Cortex of kidney (tissue), 1 donor: ENCODE measurements at places on chromosomes 16 and 17.

- DNase-seq = no peak
These were observed 44.6 kb upstream of the ADCY9 start for GRCh38 chr16:4160658-4161430.

- no peak for DNase-seq
These were observed 73.3 kb downstream of the ABCC1 start for GRCh38 chr16:16022683-16023064.

DNA sequence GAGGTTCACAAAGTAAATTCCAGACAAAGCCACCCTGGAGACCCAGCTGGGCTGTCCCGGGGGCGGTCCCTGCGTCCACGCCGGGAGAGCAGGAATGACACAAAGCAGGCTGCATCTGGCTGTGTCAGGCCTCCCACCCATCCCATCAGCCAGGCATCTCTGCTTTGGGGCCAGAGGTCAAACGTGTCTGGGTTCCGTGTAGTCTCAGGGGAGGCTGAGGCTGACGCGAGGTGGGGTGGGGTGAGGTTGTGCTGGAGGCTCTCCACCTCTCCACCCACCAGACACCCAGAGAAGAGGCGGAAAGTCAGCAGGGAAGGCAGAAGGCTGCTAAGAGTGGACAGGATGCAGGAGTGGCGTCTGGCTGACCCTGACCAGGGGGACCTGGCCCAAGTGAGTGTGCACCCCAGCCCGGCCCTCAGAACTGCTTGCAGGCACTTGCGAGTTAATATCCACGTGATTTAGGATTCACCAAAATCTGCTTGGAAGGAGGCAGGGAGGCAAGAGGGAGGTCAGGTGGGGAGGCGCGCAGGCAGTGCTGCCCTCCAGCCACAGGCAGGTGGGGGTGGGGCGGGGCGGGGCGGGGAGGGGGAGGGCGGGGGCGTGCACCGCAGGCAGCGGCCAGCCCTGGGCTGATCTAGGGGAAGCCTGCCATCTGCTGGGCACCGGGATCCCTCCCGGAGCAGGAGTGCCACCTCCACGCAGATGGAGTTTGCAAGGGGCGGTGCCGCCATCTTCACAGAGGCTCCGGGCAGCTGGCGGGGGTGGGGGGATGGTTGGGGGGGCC lies 44.3 kb downstream of the TBC1D16 start:
- DNase-seq = no peak

DNA sequence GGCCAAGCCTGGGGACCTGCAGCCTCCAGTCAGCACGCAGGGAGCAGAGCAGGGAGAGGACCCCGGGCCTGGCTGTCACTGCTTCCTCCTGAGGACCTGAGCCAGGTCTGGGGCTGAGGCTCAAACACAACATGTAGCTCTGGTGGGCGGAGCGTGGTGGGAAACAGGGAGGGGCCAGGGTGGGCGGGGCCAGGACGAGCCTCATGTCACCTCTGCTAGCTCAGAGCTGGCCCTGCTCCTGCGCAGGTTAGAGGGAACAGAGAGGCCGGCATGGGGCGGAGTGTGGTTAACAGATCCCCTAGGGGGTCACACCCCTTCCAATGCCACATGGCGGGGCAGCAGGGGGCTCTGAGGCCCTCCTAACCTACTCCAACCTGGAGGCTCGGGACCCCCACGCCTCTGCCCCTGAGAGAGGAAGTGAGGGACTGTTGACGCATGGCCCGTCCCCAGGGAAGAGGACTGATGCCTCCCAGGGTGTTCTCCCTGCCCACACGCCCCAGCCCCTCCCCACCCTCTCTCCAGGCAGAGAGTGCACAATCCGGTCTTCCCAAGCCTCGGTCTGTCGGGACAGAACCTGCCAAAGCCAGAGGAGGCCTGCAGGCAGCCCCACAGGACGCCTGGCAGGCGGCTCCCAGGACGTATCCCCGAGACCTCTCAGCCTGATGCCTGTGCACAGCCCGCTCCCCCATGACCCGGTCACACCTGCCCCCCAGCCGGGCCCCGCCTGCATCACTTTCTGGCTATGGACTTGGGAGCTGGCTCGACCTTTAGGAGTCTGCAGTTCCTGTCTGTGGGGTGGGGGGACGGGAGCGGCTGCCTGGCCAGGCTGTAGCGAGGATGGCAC lies 15.2 kb downstream of the PIEZO1 start:
- DNase-seq = no peak

GRCh38 chr16:27258241-27258734 lies 10.3 kb downstream of the NSMCE1 start:
- DNase-seq = no peak

- no peak for DNase-seq
These were observed 477.9 kb upstream of the CA10 start for GRCh38 chr17:52636443-52636842.

GRCh38 chr16:3654249-3654991 lies at the start of gene DNASE1:
Gene DNASE1, plus strand, starts transcription at chr16:3654691. Its CDS starts 683 bp downstream, at chr16:3655374.
- DNase-seq = no peak

DNA sequence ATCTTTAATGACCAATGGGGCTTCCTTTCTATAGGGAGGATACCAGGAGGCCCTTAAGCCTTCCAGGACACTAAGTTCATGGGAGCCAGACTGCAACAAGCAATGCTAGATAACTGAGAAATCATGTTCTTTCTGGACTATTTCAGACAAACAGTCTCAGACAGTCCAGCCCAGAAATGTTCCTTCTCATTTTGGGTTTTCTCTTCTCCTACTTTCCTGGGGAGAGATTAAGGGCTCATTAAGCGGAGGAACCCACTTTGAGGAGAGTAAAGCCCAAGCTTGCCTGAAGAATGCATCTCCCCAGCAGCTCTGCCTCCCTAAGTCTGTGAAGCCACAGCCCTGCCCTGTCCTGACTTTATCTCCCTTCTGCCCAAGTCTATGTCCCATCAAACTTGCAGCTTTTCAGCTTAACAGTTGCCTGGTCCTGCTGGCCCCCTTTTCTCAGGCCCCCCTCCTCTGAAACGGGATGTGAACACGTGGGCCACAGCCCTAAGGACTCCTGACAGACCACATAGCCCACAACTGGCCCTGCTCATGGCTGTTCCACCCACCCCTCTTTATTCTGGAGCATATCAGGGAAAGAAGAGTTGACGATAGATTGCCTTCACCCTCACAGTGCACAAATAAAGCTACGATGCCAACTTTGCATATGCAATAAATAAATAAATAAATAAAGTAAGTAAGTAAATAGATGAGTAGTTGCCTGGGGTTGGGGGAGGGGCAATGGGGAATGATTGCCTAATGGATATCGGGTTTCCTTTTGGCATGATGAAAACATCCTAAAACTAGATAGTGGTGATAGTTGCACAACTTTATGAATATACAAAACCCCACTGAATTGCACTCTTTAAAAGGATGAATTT lies 111.0 kb downstream of the N4BP1 start:
- no peak for DNase-seq

GRCh38 chr17:46205975-46206374 lies 12.7 kb upstream of the KANSL1 start:
- no peak for DNase-seq

DNA sequence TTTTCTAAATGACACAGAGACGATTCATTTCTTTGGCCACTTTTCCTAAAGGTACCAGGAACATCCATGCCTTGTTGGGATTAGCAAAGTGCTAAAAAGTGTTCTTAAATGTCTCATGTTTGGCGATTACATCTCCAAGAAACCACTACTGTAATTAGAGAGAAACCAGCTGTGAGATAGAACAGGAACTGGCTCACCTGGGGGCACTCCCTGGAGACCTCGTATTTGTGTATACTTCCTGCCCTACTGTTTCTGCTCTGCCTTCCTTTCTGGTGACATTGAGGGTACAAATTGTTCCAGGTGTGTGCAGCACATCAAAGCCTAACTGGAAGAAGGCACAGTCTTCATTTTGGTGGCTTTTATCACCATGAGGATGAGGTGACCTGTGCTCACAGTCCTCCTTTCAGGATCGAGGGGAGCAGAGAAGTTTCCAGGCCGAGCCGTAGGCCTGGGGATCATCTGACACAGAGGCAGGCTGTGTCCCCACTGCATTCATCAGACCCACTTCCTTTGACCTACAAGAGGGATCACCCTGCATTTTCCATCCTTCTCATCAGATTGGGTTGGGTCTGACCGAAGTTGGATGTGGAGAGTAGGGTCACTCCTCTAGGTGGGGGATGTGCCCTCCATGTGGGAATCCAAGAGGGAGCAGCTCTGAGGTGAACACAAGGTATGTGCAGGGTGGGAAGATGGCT lies 23.7 kb downstream of the CCL4 start:
- DNase-seq = no peak

GRCh38 chr17:19380481-19381301 lies 2.4 kb downstream of the MAPK7 start:
- DNase-seq = no peak

- no peak for DNase-seq
These were observed 41.4 kb upstream of the PIRT start for GRCh38 chr17:10879190-10879836.

- DNase-seq = no peak
These were observed 17.2 kb upstream of the METRNL start for GRCh38 chr17:83062011-83062817.

- no peak for DNase-seq
These were observed 88.0 kb downstream of the STXBP4 start for GRCh38 chr17:55056526-55056925.

DNA sequence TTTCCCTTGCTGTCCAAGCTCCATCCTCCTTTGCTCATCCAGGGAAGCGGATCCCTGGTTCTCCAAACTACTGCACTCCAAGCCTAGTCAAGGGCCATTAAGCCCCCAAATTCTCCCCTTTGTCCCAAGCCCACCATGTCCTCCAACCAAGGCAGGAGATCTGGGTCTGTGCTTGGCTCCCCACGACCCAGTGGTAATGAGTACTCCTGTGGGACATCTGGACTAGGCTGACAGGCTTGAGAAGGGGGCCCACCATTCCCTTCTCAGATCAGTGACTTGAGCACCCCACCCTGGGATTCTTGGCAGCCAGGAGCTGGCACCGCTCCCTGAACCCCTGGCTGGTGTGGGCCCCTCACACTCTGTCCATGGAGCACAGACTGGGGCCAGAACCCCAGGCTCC lies 17.1 kb downstream of the OSBPL7 start:
- no peak for DNase-seq

GRCh38 chr17:42174126-42174783 lies 6.7 kb downstream of the KCNH4 start:
- no peak for DNase-seq

DNA sequence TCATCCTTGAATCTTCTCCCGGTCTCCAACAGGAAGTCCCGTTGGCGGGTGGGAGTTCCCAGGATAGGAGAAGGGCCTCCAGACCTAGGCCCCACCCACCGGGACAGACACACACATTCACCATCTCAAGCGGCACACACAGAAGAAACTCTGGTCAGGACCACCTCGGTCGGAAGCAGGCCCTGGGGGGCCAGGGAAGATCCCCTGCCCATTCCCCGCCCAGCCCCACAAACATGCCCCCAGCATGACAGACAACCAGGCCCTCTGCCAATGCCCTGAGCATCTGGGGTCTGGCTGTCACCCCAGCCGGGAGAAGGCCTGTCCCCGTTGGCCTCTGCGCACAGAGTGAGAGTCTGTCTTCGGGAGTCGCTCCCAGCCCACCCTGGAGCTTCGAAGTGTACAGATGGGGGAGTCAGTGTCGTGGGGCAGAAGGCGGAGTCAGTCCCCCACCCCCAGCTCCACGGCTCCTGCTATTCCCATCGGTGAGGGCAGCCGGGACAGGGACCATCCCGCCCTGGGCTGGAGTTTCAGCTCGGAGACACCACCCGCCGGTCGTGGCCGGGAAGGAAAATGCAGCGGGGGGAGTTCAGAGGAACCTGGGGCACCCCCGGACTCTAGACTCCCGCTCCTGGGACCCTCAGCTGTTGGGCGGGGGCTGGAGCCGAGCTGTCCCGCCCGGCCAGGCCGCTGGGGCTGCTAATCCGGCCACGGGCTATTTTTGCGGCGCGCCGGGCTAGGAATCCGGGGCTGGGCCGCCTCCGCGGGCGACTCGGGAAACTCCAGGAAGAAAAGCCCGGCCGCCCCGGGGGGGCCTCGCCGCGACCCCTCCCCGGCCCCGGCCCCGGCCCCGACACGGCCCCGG lies 660 bp downstream of the RHBDF1 start:
- DNase-seq = no peak

DNA sequence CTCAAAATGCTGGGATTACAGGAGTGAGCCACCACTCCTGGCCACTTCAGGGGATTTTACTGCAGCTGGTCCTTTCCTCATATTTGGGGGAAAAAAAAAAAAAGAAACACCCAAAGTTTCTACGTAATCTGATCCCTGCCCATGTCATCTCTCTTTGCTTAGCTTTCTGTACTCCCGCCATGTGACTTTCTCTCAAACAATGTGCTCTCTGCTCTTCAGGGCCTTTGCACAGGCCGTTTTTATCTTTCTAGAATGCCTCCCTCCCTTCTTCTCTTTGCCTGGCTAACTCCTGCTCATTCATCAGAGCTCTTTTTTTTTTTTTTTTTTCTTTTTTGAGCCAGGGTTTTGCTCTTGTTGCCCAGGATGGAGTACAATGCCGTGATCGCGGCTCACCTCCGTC lies 4.9 kb upstream of the HDAC5 start:
- DNase-seq = no peak

DNA sequence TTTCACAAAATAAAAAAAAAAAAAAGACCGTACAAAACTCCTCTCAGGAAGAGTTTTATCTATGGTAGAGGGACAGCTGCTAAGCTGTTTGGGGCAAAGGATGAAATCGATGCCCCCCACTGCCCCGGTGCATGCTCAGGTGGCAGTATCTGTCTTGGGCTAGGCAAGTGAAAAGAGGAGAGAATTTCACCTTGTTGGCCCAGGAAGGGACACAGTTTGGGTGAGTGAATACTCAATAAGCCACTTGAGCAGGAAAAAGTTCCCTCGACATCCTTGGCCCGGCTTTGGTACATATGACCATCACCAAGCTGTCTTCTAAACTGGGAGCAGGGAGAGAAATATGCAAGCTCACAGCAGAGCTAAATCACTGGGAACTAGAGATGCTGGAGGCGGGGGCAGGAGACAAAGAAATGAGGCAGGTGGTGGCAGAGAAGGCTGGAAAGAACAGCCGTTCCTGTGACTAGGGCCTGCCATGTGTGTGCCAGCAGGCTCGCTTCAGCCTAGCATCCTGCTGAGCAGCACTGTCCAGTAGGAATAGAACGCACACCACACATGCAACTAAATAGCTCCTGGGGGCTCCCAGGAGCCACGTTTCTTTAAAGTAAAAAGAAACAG lies 8.2 kb upstream of the EIF1 start:
- no peak for DNase-seq

DNA sequence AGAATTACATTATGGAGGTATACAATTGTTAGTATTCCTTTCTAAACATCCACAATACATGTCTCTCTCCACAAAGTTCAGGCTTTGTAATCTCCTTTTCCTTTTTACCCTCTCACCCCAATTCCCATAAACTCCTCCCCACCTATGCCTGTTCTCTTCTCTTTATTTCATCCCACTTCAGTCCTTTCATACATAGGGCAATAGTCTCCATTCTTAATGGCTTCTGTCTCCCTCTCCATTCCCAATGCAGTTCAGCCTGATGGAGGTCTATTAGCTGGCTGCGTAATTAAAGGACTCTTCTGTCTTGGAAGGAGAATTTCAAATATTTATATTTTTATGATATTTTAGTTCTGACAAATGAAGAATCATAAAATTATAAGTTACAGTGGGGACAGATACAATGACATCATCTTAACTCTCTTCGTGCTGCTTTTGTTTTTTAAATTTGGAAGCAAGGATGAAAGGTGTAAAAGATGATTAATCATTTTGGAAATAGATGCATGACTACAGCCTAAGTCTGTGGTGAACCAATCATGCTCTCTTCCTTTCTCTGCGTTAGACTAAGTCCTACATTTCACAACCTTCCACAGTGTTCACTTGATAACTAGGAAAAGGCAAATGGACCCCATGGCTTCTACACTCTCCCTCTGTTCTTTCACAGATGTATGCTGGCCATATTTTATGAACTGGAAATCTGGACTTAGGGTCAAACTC lies 11.2 kb upstream of the FAM20A start:
- DNase-seq = no peak

- DNase-seq = no peak
These were observed 6.7 kb downstream of the MRPL58 start for GRCh38 chr17:75019146-75019545.
